ENCODE measurements at places on chromosomes 1 and 21.
A peak's percentile ranks its signal among the peaks of the same experiment; 100 is the strongest.

DNA sequence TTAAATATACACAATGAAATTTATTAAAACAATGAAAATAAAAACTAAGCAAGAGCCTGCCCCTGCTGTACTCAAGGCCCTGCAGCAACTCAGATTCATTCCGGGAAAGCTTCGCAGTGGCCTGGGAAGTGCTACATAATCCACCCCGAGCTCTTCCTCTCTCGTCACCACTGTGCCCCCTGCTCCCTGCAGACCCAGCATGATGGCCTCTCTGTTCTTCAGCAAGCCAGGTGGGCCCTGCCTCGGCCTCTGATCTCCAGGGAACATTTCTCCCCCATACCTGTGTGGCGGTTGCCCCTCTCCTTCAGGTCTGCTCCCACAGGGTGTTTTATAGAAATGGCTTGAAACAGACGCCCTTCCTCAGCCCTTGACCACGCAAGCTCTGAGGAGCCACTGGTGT, 10.6 kb downstream of the RNF187 start:
- no peak overlapping the region for H3K27ac ChIP-seq
- no peak overlapping the region for H3K4me3 ChIP-seq
- H3K4me1 ChIP-seq: peaks cover 46% of the 10 kb centered on the region
- peaks cover 51% of the 10 kb centered on the region for H3K36me3 ChIP-seq
- DNase-seq: no peak
- no peaks in the 10 kb centered on the region for H3K27me3 ChIP-seq

- H3K27me3 ChIP-seq: no peaks in the 10 kb centered on the region
- no peaks in the 10 kb centered on the region for H3K36me3 ChIP-seq
- H3K27ac ChIP-seq: no peak overlapping the region
- H3K4me1 ChIP-seq: no peaks in the 10 kb centered on the region
- no peak for DNase-seq
- no peak overlapping the region for H3K4me3 ChIP-seq
Measured at GRCh38 chr21:24716281-24716918, 890.9 kb downstream of the MRPL39 start.

DNA sequence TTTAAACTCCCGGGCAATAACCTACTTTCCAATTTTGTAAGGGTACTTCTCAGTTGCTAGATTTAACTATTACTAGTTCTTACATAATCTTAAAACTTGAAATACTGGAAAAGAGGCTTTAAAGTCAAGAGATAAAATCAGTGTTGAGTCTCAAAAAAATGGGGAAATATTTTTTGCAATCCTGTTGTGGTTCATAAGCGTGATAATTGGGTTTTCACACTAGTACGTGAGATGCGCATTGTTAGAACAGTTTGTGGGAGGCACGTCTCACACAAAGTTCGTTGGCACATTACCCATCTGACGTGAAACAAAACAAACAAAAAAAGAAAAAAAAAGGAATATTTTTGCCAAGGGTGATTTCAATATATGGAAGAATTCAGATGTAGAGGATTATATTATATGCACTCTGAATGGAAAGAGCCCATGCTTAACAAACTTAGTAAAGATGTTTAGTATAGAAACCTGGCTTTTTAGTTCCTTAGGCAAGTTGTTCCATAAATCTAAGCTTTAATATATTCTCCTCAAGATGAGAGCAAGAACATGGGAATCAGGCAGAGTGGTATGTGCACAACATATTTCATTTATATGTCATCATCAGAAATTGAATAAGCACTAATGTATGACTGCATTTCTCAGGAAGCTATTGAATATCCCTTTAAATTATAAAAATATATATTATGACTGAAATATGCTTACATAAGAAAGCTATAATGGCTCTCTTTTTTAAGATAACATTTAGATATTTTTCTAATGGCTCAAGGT, 73.9 kb upstream of the TNFSF4 start:
- H3K27ac ChIP-seq: no peak overlapping the region
- no peak overlapping the region for H3K4me3 ChIP-seq
- peaks cover 8% of the 10 kb centered on the region for H3K4me1 ChIP-seq
- no peaks in the 10 kb centered on the region for H3K36me3 ChIP-seq

- no peak overlapping the region for H3K4me3 ChIP-seq
- DNase-seq: peak; percentile 78
- H3K27ac ChIP-seq: no peak overlapping the region
- H3K4me1 ChIP-seq: peaks cover 3% of the 10 kb centered on the region
Measured at GRCh38 chr1:212368073-212368484, 46.6 kb downstream of the PACC1 start.

GRCh38 chr1:93839753-93840152, 39.3 kb downstream of the DNTTIP2 start:
- H3K27ac ChIP-seq: no peak overlapping the region
- no peak overlapping the region for H3K4me3 ChIP-seq
- H3K36me3 ChIP-seq: peaks cover 1% of the 10 kb centered on the region
- H3K4me1 ChIP-seq: peaks cover 6% of the 10 kb centered on the region

DNA sequence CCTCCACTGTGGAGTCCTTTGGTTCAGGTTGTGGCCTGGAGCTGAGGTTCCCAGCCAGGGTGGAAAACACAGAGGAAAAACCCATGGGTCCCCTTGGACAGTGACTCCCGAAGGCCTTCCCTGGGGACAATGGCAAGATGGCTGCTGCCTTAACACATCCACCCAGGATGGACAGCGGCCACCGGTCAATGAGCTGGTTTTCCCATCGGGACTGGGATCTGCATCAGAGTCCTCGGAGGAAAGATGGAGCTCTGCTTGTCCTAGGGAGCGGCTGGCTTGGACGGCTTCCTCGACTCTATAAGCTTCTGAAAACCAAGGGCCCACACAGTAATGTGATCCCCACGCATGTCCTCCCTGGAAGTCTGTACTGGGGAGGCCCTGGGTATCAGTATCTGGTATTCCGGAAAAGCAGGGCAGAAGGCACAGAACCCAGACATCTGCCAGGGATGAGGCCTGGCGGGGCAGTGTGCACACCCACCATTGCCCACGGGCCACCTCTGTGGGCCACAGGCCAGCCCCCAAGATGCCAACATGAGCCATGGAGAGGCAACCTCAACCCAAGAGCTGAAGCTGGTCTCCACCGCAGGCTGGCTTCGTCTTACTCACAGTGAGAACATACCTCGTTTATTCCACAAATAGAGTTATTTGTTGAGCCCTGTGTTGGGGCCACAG, 94.7 kb upstream of the VAMP3 start:
- no peak for DNase-seq
- H3K4me1 ChIP-seq: no peaks in the 10 kb centered on the region
- no peak overlapping the region for H3K27ac ChIP-seq
- H3K36me3 ChIP-seq: no peaks in the 10 kb centered on the region
- no peak overlapping the region for H3K4me3 ChIP-seq

- no peaks in the 10 kb centered on the region for H3K4me1 ChIP-seq
- H3K27me3 ChIP-seq: no peaks in the 10 kb centered on the region
- H3K4me3 ChIP-seq: no peak overlapping the region
- H3K36me3 ChIP-seq: no peaks in the 10 kb centered on the region
- no peak for DNase-seq
Measured at GRCh38 chr1:71788113-71788512, 494.2 kb downstream of the NEGR1 start.

GRCh38 chr1:11473491-11474034, 5.4 kb upstream of the DISP3 start:
- peak; percentile 55 for DNase-seq
- no peaks in the 10 kb centered on the region for H3K4me1 ChIP-seq
- H3K4me3 ChIP-seq: no peak overlapping the region
- H3K27ac ChIP-seq: no peak overlapping the region
- H3K36me3 ChIP-seq: no peaks in the 10 kb centered on the region

GRCh38 chr1:154607106-154607608, 829 bp downstream of the ADAR start:
- peak overlapping the region; percentile 96 for H3K27ac ChIP-seq
- peak overlapping the region; percentile 89 for H3K4me3 ChIP-seq
- no peaks in the 10 kb centered on the region for H3K27me3 ChIP-seq
- DNase-seq: peak; percentile 22
- peaks cover 46% of the 10 kb centered on the region for H3K36me3 ChIP-seq

DNA sequence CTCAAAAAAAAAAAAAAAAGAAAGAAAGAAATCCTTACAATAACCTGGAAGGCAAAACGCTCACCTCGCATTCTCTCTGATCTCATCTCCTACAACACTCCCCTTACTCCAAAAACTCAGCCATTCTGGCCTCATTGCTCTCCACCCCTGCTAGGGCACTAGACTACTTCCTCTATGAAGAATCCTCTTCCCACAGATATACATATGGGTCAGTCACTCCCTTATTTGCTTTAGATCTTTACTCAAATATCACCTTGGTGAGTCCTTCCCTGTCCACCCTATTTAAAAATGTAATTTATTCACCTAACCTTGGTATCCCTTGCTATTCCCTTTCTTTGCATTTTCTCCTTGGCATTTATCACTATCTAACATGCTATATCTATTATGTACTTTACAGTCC, 24.6 kb upstream of the KIF1B start:
- no peak overlapping the region for H3K4me3 ChIP-seq
- H3K27me3 ChIP-seq: no peaks in the 10 kb centered on the region
- H3K4me1 ChIP-seq: peaks cover 5% of the 10 kb centered on the region
- no peak for DNase-seq

GRCh38 chr1:189656628-189657530, 820.8 kb downstream of the BRINP3 start:
- H3K27me3 ChIP-seq: no peaks in the 10 kb centered on the region
- no peak overlapping the region for H3K4me3 ChIP-seq
- no peak for DNase-seq
- H3K36me3 ChIP-seq: no peaks in the 10 kb centered on the region
- no peak overlapping the region for H3K27ac ChIP-seq
- no peaks in the 10 kb centered on the region for H3K4me1 ChIP-seq

DNA sequence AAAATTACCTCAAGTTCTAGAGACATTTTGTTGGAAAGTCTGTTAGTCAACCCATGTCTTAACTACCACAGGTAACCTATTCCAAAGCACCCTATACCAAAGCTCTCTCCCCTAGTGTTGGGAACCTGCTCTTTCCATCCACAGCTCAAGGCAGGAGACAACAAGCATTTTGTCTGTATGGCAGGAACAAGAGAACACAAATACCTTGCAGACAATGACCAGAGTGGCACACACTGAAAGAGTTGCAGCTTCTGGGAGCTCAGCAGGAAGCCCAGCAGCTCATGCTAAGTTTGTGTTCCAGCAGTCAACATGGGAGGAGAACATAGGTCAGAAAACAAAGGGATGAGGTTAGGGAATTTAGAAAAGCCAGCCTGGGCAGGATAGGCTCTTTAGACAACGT, 300.8 kb downstream of the HHIPL2 start:
- no peak overlapping the region for H3K4me3 ChIP-seq
- no peak for DNase-seq

GRCh38 chr1:30409476-30410152, 313.8 kb downstream of the MATN1 start:
- H3K27me3 ChIP-seq: no peaks in the 10 kb centered on the region
- H3K4me1 ChIP-seq: no peaks in the 10 kb centered on the region
- H3K36me3 ChIP-seq: no peaks in the 10 kb centered on the region
- no peak overlapping the region for H3K27ac ChIP-seq
- no peak for DNase-seq
- H3K4me3 ChIP-seq: no peak overlapping the region

DNA sequence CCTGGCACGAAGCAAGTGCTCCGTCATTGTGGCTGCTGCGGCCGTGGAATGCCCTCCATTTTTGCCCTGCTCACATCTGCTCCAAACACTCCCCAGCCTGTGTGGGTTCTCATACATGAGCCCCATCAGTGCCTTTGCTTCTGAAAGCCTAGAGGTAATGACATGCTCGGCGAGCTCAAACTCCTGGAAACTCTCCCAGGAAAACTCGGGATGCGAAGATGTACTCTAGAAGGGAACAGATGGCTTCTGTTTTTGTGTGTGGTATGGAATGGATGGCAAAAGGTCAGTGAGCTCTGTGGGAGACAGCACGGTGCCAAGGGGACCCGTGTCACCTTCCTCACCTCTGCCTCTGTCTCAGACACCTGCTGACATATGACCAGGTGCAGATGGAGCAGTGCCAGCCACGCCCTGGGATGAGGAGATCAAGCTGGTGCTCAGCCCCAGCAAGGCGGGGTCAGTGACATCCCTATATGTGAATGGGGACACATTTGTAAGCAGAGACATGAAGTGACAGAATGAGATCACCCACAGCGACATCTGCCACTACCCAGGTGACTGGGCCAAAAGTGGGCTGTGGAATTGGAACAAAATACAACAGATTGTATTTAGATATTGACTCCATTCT, 84.1 kb upstream of the COX20 start:
- H3K36me3 ChIP-seq: no peaks in the 10 kb centered on the region
- no peak for DNase-seq
- H3K4me1 ChIP-seq: no peaks in the 10 kb centered on the region
- H3K27me3 ChIP-seq: no peaks in the 10 kb centered on the region
- no peak overlapping the region for H3K27ac ChIP-seq

DNA sequence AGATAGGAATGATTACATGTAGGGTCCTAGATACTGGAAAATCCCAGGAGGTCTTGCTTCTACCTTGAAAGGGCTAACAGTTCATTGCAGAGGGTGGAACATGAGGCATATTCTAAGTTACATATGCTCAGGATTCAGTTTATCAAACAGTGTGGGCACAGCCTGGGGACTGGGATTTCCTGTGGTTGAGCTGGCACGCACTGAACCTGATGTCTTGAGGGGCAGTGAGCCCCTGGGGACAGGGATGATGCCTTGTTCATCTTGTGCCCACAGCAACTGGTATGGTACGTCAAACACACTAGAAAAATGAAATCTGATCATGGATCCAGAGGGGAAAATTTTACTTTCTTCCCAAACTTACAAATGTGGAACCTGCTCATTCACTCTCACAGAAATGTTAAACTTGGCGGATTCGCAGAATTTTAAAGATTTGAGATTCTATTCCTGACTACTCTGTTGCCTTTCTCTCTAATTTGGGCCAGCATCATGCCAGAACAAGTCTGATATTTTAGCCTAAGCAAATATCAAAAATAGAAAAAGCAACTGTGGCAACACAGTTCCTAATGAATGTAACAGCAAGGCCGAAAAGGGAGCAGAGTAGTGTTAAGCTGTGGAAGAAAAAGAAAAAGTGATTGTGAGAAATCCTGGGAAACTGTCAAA, 68.2 kb upstream of the COL24A1 start:
- no peak overlapping the region for H3K4me3 ChIP-seq
- H3K27ac ChIP-seq: no peak overlapping the region
- no peak for DNase-seq
- H3K36me3 ChIP-seq: no peaks in the 10 kb centered on the region
- H3K27me3 ChIP-seq: no peaks in the 10 kb centered on the region

DNA sequence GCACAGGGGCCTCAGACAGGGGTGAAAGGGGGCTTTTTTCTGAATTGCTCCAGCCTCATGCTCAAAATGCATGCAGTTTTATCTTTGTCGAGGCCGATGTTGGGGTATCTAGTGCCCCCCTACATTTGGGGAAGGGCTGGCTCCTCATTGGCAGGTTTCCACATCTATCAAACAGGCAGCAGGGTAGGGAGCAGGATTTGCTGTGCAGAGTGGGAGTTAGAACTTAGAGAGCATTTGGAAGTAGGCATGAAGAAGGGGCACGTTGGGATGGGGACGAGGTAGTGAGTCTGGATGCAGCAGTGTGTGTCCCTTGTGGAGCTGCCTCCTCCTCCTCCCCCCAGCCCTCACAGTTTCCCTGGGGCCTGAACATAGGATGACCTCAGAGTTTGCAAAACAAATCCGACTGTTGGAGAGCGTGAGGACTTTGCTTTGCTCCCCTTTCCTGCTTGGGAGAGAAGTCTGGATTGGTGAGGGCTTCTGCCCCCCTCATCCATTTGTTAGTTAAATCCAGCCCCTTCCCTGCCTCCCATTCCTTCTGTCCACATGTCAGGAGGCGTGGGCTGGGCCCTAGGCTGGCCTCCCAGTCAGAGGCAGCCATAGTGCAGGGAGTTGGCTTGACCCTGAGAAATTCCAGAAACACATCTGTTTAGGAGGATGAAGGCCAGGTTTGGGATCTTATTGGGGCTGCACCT, 36.9 kb upstream of the GPR37L1 start:
- H3K36me3 ChIP-seq: no peaks in the 10 kb centered on the region
- H3K4me3 ChIP-seq: no peak overlapping the region
- no peak for DNase-seq
- no peaks in the 10 kb centered on the region for H3K27me3 ChIP-seq

Data from activated CD4-positive, alpha-beta T cell treated with anti-CD3 and anti-CD28 coated beads, Interleukin-2, amount 10 ng/mL, durations not matched to agents 7 days and 5 days (primary cell).